ENCODE measurements at places on chromosomes 3 and 15.

- DNase-seq = no peak
Measured at GRCh38 chr3:61030469-61031035, 220.7 kb downstream of the FHIT start.

DNA sequence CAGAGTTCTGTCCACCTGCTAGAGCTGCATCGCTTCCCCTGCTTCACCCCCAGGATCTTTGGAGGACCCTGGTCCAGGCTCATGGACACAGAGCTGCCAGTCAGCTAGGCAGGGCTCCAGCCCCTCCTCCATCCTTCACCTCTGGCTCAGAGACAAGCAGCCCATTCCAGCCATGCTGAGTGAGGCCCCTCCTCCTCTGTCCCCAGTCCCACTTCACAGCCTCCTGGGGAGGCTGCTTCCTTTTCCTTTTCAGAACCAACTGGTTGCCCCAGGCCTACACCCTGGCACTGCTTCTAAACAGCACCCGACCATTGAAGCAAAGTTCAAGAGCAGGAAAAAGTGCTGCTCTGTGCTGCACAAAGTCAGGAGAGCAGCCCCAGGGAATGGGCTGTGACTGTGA, 22.2 kb downstream of the IQSEC1 start:
- no peak for DNase-seq

DNA sequence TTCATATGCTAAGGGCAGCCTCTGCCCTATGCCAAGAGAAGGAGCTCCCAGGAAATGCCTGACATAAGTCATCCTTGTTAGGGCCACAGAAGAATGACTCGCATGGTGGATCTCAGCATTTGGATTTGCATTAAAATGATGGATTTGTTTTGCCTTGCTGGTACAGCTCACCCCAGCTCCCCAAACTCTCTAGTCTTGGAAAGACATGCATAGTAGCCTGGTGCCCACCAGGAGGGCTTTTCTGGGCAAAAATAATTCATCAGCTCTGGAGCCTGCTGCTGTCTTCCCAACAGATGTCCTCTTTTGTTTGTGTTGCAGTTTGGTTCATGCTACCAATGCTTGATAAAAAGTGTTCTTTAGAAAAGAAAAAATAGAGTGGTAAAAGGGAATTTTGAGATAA, 833.0 kb downstream of the AGBL1 start:
- DNase-seq = no peak

- no peak for DNase-seq
Measured at GRCh38 chr3:153704115-153704514, 417.1 kb upstream of the ARHGEF26 start.

DNA sequence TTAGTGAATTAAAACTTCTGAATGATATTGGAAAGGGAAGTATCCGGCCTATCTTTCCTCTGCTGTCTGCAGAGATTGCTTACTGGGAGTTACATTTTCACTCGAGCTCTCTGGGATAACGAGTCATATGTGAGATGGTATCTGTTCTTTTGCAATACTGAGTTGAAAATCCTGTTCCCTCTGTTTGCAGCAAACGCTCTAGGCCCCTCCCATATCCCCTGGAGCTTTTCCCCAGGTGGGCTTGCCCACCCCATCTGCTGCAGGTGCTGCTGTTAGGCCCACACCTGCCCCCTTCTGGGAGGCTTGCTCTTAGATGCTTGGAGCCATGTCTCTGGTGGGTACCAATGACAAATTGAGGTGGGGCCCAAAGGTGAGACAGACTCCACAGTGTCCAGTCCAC, 42.7 kb upstream of the MTMR10 start:
- no peak for DNase-seq

- DNase-seq = no peak
Measured at GRCh38 chr3:121757087-121757811, 7.7 kb upstream of the GOLGB1 start.
